Upper lobe of left lung (tissue), 6 donors: ENCODE measurements at places on chromosomes 4 and X. TPM values are rescaled to one million over a fixed set of nuclear protein-coding genes. Genes with fewer than 3 reads are reported as not detected.

The ZNF674 gene
- total RNA-seq = 3.0 TPM

The CYBB gene
- total RNA-seq = 173 TPM

The TRIM61 gene
- total RNA-seq = 1.2 TPM

The RASSF6 gene
- 1.1 TPM for total RNA-seq

GRCh38 chrX:69289793-69290123 is 124.5 kb upstream of the PJA1 start:
- no peak for DNase-seq
- no peak overlapping the region for H3K4me3 ChIP-seq
- H3K36me3 ChIP-seq = no peaks in the 10 kb centered on the region
- H3K27me3 ChIP-seq = no peaks in the 10 kb centered on the region
- H3K4me1 ChIP-seq = peaks cover 9% of the 10 kb centered on the region

- H3K27ac ChIP-seq = no peak overlapping the region
- no peaks in the 10 kb centered on the region for H3K36me3 ChIP-seq
- DNase-seq = no peak
- no peaks in the 10 kb centered on the region for H3K27me3 ChIP-seq
These were observed 12.3 kb upstream of the IL21 start for GRCh38 chr4:122633211-122633610.

The CTAG1A gene
- not detected for total RNA-seq

GRCh38 chr4:15906020-15906443 is 32.5 kb downstream of the FGFBP1 start:
- no peak overlapping the region for H3K4me3 ChIP-seq
- DNase-seq = peak; percentile 93
- no peaks in the 10 kb centered on the region for H3K27me3 ChIP-seq
- no peak overlapping the region for H3K27ac ChIP-seq
- peaks cover 8% of the 10 kb centered on the region for H3K4me1 ChIP-seq

- no peaks in the 10 kb centered on the region for H3K4me1 ChIP-seq
- DNase-seq = peak; percentile 55
- no peaks in the 10 kb centered on the region for H3K27me3 ChIP-seq
- no peaks in the 10 kb centered on the region for H3K36me3 ChIP-seq
These were observed 32.1 kb downstream of the NDUFB11 start for GRCh38 chrX:47112316-47112954.

GRCh38 chr4:181958446-181958845 is 284.8 kb upstream of the TENM3 start:
- no peak overlapping the region for H3K4me3 ChIP-seq
- H3K36me3 ChIP-seq = no peaks in the 10 kb centered on the region
- no peaks in the 10 kb centered on the region for H3K4me1 ChIP-seq
- no peak overlapping the region for H3K27ac ChIP-seq

The FATE1 gene
- total RNA-seq = not detected

The KLHL2 gene
- total RNA-seq = 42.7 TPM

The HPSE gene
- 2.7 TPM for total RNA-seq

- no peaks in the 10 kb centered on the region for H3K36me3 ChIP-seq
- DNase-seq = no peak
- H3K27ac ChIP-seq = no peak overlapping the region
These were observed 76.2 kb upstream of the ADGRG2 start for GRCh38 chrX:19198473-19198872.

GRCh38 chr4:45121426-45121975 is 395.1 kb upstream of the GNPDA2 start:
- H3K27me3 ChIP-seq = no peaks in the 10 kb centered on the region
- no peak for DNase-seq
- H3K27ac ChIP-seq = no peak overlapping the region
- no peaks in the 10 kb centered on the region for H3K4me1 ChIP-seq
- H3K36me3 ChIP-seq = no peaks in the 10 kb centered on the region

GRCh38 chrX:44105228-44105913 is 132.2 kb upstream of the NDP start:
- DNase-seq = no peak
- H3K36me3 ChIP-seq = no peaks in the 10 kb centered on the region
- H3K27me3 ChIP-seq = no peaks in the 10 kb centered on the region
- H3K27ac ChIP-seq = no peak overlapping the region

GRCh38 chr4:105807496-105807895 is 87.8 kb upstream of the NPNT start:
- H3K27ac ChIP-seq = no peak overlapping the region
- H3K4me1 ChIP-seq = no peaks in the 10 kb centered on the region
- no peaks in the 10 kb centered on the region for H3K27me3 ChIP-seq
- H3K36me3 ChIP-seq = no peaks in the 10 kb centered on the region

The USP26 gene
- total RNA-seq = not detected

DNA sequence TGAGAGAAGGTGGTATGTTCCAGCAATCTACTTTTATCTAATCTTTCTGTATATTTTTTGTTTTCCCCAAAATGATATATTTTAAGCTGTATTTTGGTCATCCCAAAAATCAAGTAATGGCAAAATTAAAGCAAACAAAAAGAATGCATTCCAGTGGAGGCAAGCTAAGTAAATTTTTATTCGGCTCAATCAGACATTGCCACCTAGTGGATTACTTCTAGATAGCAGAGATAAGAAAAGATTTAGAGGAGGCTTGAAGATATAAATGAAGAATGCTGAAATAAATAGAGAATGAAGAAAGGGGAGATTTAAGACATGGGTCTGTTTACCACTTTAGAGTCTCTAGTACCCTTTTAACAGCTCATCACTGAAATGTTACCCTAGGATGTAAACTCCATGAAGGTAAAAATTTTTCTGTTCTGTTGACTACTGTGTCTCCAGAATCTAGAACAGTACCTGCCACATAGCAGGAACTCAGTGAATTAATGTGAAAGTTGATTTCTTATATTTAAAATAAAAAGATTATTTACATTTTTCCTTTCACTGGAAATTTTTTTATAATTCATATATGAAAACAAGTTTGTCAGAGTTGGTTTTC is 110.9 kb upstream of the ANK2 start:
- no peak for DNase-seq
- H3K4me3 ChIP-seq = no peak overlapping the region
- no peaks in the 10 kb centered on the region for H3K4me1 ChIP-seq
- H3K27ac ChIP-seq = no peak overlapping the region

DNA sequence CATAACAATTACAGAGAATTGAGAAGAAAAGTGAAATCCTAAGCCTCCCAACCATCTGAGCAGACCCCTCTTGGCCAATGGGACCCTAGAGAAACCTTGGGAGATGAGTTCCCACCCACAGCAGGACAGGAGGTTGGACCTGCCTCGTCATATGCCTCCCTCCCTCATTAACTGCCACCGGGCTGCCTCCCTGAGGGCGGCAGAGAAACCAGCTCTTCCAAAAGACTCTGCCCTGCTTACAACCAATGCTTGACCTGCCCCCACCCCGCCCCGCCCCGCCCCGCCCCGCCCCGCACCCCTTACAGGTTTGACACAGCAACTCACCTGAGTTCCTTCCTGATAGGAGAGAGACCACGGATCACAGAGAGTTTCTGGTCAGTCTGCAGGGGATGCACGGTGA is 86.1 kb downstream of the ADRA2C start:
- H3K4me3 ChIP-seq = no peak overlapping the region
- no peaks in the 10 kb centered on the region for H3K27me3 ChIP-seq
- H3K36me3 ChIP-seq = no peaks in the 10 kb centered on the region

- no peaks in the 10 kb centered on the region for H3K36me3 ChIP-seq
- no peak overlapping the region for H3K4me3 ChIP-seq
- H3K4me1 ChIP-seq = no peaks in the 10 kb centered on the region
- H3K27ac ChIP-seq = no peak overlapping the region
- H3K27me3 ChIP-seq = no peaks in the 10 kb centered on the region
These were observed 251.4 kb upstream of the DDX53 start for GRCh38 chrX:22748093-22748999.

The P2RY10 gene
- total RNA-seq = 2.3 TPM

DNA sequence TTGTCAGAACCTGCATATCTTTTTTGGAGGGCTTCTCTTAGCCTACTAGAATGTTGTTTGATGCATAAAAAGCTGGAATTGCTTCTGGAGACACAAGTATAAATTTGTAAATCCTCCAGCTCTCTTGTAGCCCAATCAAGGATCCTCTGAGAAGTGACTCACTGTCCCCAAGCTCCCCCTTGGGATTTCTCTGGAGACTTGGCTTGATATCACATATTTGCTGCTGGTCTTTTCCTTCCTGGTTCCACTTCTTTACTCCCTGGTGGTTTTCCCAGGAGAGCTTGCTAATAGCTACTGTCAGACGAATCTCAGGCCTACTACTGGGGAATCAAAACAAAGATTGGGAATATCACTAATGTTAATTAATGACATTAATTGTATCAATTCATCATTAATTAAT is 173.1 kb downstream of the STK32B start:
- no peaks in the 10 kb centered on the region for H3K4me1 ChIP-seq
- no peaks in the 10 kb centered on the region for H3K27me3 ChIP-seq
- no peak overlapping the region for H3K27ac ChIP-seq
- H3K36me3 ChIP-seq = no peaks in the 10 kb centered on the region
- H3K4me3 ChIP-seq = no peak overlapping the region

DNA sequence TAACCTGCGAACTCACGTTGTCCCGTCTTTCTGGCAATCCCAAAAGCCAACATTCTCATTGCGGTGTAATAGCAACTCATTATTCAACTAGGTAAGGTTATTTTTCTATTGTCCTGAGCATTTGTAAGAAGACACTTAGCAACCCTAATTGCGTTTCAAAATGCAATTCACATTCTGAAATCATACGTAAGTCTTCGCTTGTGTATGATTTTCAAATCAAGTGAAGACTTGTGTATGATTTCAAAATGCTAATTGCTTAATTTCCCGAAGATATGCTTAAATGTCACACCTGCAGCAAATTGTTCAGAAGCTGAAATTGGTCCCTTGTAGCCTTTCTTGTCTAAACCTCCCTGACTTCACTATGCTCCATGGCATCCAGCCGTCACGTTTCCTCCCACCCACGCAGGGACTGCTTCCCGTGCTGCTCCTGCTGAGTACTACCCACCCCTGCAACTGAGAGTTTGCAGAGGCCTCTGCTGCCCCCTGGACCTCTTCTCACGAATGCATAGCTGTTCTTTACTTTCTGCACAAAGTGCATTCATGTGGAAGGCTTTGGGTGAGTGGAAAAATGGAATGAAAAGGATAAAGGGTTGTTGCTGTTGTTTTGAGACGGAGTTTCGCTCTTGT is 40.8 kb upstream of the CLDN24 start:
- H3K27ac ChIP-seq = no peak overlapping the region
- no peaks in the 10 kb centered on the region for H3K4me1 ChIP-seq
- no peak for DNase-seq

DNA sequence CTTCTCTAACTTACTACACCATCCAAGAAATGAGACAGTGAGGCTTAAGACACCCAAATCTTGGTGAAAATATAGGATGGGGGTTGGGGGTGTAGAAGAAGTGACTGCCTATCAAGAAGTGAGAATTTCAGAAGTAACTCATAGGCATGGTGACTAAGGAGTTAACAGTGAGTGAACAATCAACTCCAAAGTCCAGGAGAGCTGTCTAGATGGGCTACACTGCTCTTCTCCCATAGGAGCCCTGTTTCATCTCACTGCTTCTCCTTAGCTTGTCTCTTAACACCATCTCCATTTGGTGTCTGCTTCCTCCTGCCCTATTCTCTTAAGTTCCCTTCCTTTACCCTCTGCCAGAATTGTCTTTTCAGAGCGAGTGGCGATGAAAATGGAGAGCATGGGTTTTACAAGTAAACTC is 22.7 kb downstream of the FABP2 start:
- H3K27me3 ChIP-seq = no peaks in the 10 kb centered on the region
- DNase-seq = no peak
- H3K36me3 ChIP-seq = peaks cover 9% of the 10 kb centered on the region
- peaks cover 28% of the 10 kb centered on the region for H3K4me1 ChIP-seq
- H3K27ac ChIP-seq = peak overlapping the region; percentile 96

DNA sequence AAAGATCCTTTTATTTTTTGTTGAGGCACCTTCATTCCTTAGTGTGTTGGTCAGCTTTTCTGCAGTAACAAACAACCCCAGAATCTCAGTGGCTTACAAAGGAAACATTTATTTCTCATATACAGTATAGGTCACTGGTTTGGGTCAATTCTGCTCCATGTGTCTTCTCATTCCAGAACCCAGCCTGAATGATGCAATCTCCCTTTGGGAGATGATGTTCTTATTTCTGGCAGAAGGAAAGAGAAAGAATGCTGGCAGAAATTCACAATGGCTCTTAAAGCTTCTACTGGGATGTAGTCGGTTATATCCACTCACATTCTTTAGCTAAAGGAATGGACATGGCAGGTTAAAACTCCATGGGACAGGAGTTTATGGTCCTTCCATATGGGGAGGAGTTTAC is 42.3 kb downstream of the IDS start:
- DNase-seq = no peak
- H3K36me3 ChIP-seq = no peaks in the 10 kb centered on the region
- H3K27me3 ChIP-seq = no peaks in the 10 kb centered on the region
- H3K4me1 ChIP-seq = no peaks in the 10 kb centered on the region

- H3K27ac ChIP-seq = no peak overlapping the region
- no peaks in the 10 kb centered on the region for H3K27me3 ChIP-seq
- H3K36me3 ChIP-seq = no peaks in the 10 kb centered on the region
- DNase-seq = no peak
These were observed 5.9 kb downstream of the H2BW2 start for GRCh38 chrX:104045642-104046041.

GRCh38 chrX:150683112-150683511 is 10.1 kb upstream of the MTMR1 start:
- no peak for DNase-seq
- H3K27ac ChIP-seq = no peak overlapping the region
- H3K4me1 ChIP-seq = no peaks in the 10 kb centered on the region

GRCh38 chr4:111499291-111499690 is 646.0 kb upstream of the FAM241A start:
- H3K27me3 ChIP-seq = no peaks in the 10 kb centered on the region
- no peak overlapping the region for H3K4me3 ChIP-seq
- H3K36me3 ChIP-seq = no peaks in the 10 kb centered on the region

The FGF16 gene
- not detected for total RNA-seq

DNA sequence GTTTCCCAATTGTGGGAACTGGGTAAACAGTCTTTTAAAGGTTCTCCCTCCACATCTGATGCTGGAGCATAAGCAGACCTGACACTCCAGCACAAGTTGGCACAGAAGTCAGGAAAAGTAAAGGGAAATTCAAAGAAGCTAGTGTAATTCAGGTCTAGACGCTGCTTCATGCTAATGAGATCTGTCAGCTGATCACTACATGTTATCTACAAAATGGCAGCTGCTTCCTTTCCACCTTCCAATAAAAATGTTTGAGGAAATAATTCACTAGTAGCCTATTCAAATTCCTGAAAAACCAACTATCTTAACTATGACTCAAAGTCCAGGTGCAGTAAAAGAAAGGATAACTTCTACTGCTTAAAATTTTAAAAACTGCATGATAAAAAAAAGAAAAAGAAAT is 29.3 kb downstream of the DCAF8L2 start:
- no peak for DNase-seq
- H3K4me1 ChIP-seq = no peaks in the 10 kb centered on the region
- no peaks in the 10 kb centered on the region for H3K36me3 ChIP-seq
- H3K4me3 ChIP-seq = no peak overlapping the region
- H3K27ac ChIP-seq = no peak overlapping the region

- no peak overlapping the region for H3K4me3 ChIP-seq
- H3K4me1 ChIP-seq = no peaks in the 10 kb centered on the region
- no peaks in the 10 kb centered on the region for H3K27me3 ChIP-seq
These were observed 20.9 kb downstream of the MTHFD2L start for GRCh38 chr4:74178798-74179197.
